ENCODE measurements at places on chromosomes 2 and 18. TPM values are rescaled to one million over a fixed set of nuclear protein-coding genes. Genes with fewer than 3 reads are reported as not detected.
A peak's percentile ranks its signal among the peaks of the same experiment; 100 is the strongest.

DNA sequence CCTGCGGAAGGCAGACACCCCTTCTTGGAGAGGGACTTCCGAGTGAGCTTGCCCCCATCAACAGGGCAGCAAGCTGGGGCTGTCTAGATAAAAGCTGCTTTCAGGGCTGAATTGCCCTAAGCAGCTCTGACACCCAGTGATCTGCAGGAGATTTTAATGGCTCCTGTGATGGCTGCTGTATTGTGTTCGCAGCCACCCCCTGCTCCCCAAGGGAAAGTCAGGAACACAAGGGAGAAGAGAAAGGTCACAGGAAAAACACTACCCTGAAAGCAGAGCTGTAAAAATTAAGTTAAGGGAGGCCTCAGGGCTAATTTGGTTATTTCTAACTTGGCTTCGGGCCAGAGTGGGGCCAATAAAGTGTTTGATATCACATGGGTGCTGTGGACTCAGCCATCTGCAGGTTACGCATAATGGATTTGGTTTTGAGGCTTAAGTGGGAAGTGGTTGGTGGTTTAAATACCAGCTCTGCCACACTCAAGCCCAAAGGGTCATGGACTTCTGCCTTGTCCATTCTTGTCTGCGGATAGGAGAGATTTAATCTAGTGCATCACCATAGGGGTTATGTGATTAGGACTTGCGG, 147.6 kb downstream of the CLIP4 start:
- no peak for DNase-seq
- no peak overlapping the region for H3K4me3 ChIP-seq
- H3K27me3 ChIP-seq: no peaks in the 10 kb centered on the region

- no peak for DNase-seq
- no peaks in the 10 kb centered on the region for H3K4me1 ChIP-seq
- no peaks in the 10 kb centered on the region for H3K36me3 ChIP-seq
- H3K27me3 ChIP-seq: no peaks in the 10 kb centered on the region
Observed at GRCh38 chr2:215680605-215681598, 245.0 kb upstream of the FN1 start.

GRCh38 chr2:218645126-218645525, 14.3 kb downstream of the ZNF142 start:
- no peak overlapping the region for H3K4me3 ChIP-seq
- peaks cover 83% of the 10 kb centered on the region for H3K36me3 ChIP-seq
- no peak overlapping the region for H3K27ac ChIP-seq
- H3K4me1 ChIP-seq: peaks cover 3% of the 10 kb centered on the region
- H3K27me3 ChIP-seq: no peaks in the 10 kb centered on the region

- DNase-seq: no peak
- peaks cover 9% of the 10 kb centered on the region for H3K4me1 ChIP-seq
- no peak overlapping the region for H3K4me3 ChIP-seq
- no peak overlapping the region for H3K27ac ChIP-seq
- no peaks in the 10 kb centered on the region for H3K36me3 ChIP-seq
- H3K27me3 ChIP-seq: no peaks in the 10 kb centered on the region
Observed at GRCh38 chr2:10750610-10751009, 29.2 kb downstream of the ATP6V1C2 start.

DNA sequence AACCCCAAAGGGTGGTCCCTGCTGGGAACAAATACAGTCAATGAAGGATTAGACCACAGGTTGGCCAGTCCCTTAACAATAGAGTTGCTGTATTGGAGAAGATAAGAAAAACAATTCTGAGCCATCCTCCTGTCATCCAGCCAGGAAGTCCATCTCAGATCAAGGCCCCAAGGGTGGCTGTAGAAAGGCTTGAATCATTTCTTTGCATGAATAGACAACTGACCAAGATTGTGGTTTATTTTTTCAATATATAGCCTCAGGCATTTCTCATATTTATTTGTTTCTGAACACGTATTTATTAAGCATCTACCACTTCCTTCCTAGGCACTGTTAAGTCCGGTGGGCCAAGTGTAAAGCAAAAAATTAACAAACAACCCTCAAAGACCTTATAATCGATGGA, 274.4 kb upstream of the SLC14A2 start:
- no peaks in the 10 kb centered on the region for H3K36me3 ChIP-seq
- H3K4me1 ChIP-seq: no peaks in the 10 kb centered on the region
- DNase-seq: no peak
- H3K27me3 ChIP-seq: peaks cover 8% of the 10 kb centered on the region

- no peak overlapping the region for H3K27ac ChIP-seq
- H3K36me3 ChIP-seq: no peaks in the 10 kb centered on the region
- no peaks in the 10 kb centered on the region for H3K27me3 ChIP-seq
- no peaks in the 10 kb centered on the region for H3K4me1 ChIP-seq
- H3K4me3 ChIP-seq: no peak overlapping the region
Observed at GRCh38 chr2:124258140-124258880, 233.2 kb downstream of the CNTNAP5 start.

GRCh38 chr2:61471905-61472805, 1.3 kb upstream of the USP34 start:
- H3K27me3 ChIP-seq: no peaks in the 10 kb centered on the region
- H3K4me1 ChIP-seq: peaks cover 24% of the 10 kb centered on the region
- DNase-seq: no peak
- H3K36me3 ChIP-seq: no peaks in the 10 kb centered on the region
- H3K27ac ChIP-seq: peak overlapping the region; percentile 96

The STARD7 gene
- polyA plus RNA-seq: 42.9 TPM

The ASB3 gene
- 15.9 TPM for polyA plus RNA-seq

The GPR148 gene
- polyA plus RNA-seq: not detected

Data from B cell (primary cell).